ENCODE measurements at places on chromosomes 6 and 20.

GRCh38 chr6:62344850-62345249, 58.8 kb upstream of the KHDRBS2 start:
- DNase-seq: no peak

DNA sequence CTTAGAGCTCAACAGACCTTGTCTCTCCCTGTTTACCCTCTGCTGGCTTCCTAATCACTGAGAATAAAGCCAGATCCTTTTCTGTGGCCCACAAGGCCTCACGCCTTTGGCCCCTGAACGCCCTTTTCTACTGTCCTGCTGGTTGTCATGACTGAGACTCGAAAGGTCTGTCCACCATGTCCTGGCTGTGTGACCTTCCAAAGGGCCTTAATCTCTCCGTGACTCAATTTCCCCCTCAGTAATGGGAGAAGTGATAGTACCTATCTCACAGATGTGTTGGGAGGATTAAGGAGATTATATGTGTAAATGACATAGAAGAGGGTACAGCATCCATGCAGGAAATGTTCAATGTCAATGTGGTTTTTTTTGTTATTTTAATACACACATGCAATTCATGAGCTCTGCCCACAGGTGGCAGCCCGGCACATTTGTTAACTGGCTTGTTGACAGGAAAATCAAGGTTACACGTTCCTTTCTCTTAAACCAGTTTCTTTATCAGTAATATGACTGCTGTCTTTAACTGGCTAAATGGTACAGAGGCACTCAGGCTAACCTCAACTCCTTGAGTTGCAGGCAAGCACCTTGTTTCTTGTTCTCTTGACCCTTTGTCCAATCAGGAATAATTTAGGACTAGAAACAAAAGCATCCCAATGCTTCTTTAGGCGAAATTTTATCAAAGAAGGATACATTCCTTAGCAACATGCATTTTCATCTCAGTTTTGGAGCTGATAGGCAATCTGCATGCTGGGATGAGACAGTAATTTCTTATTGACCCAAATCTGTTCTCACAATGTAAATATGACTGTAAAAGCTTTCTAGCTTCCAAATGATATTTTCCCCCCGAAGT, 16.6 kb downstream of the SLC22A1 start:
- DNase-seq: no peak

DNA sequence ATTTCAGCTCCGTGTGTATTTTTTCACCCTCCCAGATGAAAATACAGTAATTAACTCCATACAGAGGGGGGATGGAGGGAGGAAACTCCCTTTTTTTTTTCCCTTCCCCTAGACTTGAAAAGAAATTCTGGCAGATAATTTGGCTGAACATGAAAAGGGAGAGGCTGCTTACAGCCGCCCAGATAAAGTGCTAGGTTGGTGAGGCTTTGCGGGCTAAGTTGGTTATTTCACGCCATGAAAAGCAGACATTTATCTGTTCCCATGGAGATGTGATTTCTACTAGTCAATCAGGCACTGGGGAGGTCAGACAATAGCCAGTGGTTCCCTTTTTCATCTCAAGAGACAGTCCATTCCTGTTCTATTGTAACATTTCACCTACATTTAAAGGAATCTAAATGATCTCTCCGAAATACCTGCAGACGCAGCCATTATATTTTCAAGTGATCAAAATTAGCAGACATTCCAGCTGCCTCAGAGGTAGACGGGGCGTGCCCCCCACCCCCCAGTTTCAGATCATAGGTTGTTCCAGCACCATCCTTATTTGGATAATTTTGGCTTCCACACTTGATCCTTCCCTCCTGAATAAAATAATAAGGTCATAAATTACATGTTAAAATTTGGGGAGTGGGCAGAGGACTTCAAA, 143.9 kb upstream of the ZNF217 start:
- no peak for DNase-seq

DNA sequence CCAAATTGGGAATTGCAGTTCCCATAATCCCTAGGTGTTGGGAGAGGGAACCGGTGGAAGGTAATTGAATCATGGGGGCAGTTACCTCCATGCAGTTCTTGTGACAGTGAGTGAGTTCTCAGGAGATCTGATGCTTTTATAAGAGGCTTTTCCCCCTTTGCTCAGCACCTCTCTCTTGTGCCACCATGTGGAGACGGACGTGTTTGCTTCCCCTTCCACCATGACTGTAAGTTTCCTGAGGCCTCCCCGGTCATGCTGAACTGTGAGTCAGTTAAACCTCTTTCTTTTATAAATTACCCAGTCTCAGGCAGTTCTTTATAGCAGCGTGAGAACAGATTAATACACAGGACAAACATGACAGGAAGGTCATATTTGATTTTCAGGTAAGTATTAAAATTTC, 25.3 kb upstream of the HECA start:
- DNase-seq: no peak

GRCh38 chr6:13405961-13406477, 77.7 kb upstream of the TBC1D7 start:
- no peak for DNase-seq

- no peak for DNase-seq
Measured at GRCh38 chr6:3610921-3611320, 140.6 kb downstream of the PXDC1 start.

GRCh38 chr20:18256440-18257090, 31.8 kb upstream of the ZNF133 start:
- no peak for DNase-seq

DNA sequence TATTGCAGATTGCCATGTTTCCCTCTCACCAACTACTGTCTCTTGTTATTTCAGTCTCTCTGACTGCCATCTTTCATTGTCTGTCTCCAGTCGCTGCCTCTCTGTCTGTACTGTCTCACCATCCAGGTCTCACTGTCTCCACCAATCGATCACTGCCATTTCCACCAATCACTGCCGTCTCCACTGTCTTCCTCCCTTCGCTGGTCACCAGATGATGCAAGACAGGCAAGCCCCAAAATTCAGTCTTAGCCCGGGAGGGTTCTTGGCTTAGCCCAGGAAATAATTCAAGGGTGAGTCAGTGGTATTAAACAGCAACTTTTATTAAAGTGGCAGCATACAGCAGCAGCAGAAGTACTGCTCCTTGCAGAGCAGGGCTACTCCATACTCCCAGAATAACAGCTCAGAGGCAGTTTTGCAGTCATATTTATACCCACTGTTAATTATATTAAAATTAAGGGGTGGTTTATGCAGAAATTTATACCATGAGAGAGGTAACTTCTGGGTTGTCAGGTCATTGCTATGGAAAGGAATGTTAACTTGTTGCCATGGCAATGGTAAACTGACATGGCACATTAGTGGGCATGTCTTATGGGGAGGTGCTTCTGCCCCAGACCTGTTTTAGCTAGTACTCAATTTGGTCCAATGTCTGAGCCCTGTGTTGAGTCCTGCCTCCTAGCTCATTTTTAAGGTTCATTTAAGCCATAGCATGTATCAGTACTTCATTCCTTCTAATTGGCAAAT, 23.0 kb upstream of the ECHDC1 start:
- DNase-seq: no peak

DNA sequence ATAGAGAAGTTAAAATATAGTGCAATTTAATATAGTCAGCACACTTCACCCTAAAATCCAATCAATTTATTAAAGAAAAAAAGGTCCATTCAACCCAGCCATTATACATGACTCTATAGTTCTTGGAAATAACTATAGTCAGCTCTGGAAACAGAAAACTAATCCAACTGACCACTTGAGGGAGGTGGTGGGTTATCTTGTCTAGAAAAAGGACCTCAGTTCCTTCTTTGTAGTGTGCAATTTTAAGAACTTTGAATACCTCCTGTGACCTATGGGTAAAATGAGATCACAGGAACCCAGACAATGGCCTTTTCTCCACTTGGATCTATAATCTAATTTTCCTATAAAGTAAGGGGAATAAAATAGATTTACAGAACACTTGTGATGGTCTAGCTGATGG, 163.6 kb upstream of the CENPW start:
- no peak for DNase-seq

DNA sequence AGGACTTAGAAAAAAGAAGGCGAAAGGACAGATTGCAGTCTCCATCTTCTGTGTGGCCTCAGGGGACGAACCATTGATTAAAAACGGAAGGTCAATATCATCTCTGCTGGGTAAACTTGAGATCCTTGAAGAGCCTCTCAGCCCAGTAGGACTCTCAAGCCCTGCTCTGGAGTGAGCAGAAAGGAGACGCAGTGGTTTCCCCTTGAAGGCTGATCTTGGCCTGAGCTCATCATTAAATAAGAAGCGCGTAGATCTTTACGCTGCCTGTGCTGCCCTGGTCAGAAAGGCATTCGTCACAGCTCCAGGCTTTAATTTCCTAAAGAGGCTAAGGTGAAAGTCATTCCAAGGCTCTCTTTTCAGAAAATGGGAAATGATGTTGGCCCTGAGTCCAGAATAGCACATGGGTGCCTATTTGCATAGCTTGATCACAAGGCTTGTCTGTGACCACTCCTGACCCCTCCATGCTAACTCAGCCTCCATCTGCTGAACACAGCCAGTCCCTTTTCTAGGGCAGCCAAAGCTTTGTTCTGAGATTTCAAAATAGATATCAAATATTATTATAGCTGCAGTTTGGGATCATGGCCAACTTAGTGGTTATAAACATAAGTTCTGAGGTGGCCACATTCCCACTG, 29.3 kb upstream of the XRN2 start:
- no peak for DNase-seq

DNA sequence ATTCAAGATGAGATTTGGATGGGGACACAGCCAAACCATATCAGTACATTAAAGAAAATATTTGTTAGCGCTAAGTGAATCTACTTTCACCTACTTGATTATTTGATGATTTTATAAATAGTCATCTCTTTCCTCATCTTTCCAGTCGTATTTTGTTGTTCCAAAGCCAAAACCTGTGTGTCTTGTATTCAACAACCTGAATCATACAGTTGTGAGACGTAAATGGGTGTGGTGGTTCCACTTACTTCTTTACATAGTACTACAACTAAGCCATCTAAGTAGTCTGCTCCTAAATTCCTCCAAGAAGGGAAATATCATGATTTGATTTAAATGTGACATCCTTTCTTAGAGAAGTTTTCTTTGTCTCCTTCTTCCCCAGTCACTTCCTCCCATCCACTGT, 132.8 kb downstream of the ESR1 start:
- no peak for DNase-seq

DNA sequence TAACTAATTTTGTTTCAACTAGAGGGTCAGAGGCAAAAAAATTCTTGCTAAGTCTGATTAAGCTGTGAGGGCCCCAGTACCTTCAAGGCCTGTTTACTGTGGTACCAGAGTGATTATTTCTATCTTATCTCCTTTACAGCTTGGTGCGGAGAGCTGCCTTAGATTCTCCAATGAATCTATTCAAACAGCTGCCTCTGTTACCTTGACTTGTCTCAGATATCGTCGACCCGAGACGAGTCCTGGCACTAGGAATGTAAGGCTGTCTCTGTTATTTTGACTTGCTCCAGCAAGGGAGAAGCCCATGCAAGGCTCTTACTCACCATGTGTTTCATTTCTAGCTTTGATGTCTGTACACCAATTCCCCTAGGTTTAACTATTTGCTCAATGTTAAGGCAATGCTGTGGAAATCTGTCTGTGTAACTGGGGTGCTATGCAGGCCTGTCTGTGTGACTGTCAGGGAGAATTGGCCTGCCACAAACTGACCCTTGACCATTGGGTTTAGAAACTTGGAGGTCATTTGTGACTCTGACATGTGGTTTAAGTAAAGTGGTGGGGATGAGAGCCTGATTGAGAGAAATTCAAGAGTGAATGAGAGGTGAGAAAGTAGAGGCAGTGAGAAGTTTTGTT, 10.4 kb upstream of the FKBPL start:
- no peak for DNase-seq

DNA sequence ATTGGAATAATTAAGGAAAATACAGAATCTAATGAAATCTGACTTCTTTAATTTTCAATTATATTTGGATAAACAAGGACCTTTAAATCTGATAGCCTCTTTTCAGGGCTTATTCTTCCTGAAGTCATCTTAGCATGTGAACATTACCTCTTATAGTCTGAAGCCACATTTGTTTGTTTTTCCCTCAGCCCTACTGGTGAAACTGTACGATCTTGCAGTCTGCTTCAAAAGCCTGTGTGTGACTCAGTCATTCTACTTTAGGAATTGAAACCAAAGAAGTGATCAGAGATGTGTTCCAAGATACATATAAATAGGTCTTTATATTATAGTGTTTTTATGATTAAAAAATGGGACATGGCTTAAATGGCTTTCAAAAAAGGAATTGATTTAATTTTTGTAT, 67.5 kb downstream of the MACROD2 start:
- no peak for DNase-seq

DNA sequence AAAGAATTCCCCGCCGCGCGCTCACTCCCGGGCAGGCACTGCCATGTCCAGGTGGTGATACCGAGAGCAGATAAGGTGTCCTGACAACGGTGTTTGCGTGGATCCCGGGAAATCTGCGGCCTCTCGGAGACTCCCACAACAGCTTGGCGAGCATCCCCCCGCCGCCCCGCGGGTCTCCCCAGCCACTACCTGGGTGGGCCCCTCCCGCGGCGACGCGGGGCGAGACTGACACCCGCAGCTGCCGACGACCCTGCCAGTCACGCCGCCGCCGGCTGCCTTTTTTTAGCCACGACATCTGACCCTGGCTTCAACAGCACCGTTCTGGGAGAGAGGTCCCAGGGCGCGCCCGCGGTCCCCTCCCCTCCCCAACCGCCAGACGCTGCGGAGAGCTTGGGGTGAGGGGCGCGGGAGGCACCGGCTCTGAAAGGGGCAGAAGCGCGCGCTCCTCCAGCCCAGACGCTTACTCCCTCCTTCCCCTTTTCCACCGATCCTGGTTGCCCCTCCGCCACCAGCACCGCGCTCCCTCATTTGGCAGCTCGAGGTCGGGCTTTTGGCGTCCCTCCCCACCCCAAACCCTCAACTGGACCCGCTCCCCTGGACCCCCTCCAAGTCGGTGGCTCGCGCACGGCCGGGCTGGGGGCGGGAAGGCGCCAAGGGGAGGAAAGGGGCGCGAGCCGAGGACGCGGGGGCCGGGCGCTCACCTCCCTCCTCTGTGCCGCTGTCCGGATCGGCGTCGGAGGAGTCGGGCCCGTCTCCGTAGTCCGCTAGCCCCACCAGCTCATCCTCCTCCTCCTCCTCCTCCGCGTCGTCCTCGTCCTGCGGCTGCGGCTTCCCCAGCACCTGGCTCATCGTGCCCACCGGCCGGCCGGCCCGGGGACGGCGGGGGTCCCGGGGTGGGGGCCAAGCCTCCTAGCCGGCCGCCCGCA, 665 bp downstream of the RRAGD start:
- DNase-seq: peak; percentile 63

- no peak for DNase-seq
Measured at GRCh38 chr6:150732765-150733539, 132.6 kb upstream of the MTHFD1L start.

GRCh38 chr6:133957780-133958242, 4.8 kb downstream of the TBPL1 start:
- DNase-seq: no peak

- no peak for DNase-seq
Measured at GRCh38 chr20:56433221-56433879, 21.3 kb downstream of the CASS4 start.

GRCh38 chr6:128139519-128139918, 238.7 kb upstream of the THEMIS start:
- no peak for DNase-seq

- DNase-seq: no peak
Measured at GRCh38 chr6:143123941-143124340, 63.3 kb downstream of the AIG1 start.

- DNase-seq: peak; percentile 11
Measured at GRCh38 chr6:52286798-52287432, 2.4 kb upstream of the MCM3 start.

GRCh38 chr6:111030008-111031007, 48.5 kb downstream of the RPF2 start:
- no peak for DNase-seq

Measured in substantia nigra (tissue), 51 donors.